ENCODE measurements at places on chromosomes 4 and X.
A peak's percentile ranks its signal among the peaks of the same experiment; 100 is the strongest.

DNA sequence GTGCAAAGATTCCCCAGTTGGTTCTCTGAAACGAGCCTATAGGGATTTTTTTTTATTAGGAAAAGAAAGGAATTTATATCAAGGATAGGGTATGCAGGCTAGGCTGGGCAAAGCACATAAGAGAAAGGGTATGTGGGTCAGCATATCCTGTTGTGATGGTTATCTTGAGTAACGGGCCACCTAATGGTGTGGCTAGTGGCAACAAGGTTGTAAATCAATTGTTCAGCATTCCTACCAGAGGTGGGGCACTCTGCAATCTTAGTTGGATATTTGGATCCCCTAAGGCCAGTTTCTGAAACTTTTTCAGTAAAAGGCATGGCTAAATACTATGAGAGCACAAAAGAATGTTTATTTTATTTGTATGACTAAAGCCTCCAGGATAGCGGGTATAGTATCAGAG, 42.7 kb downstream of the DCAF12L1 start:
- no peak overlapping the region for H3K4me3 ChIP-seq
- DNase-seq = no peak
- H3K27ac ChIP-seq = no peak overlapping the region
- H3K27me3 ChIP-seq = no peaks in the 10 kb centered on the region

DNA sequence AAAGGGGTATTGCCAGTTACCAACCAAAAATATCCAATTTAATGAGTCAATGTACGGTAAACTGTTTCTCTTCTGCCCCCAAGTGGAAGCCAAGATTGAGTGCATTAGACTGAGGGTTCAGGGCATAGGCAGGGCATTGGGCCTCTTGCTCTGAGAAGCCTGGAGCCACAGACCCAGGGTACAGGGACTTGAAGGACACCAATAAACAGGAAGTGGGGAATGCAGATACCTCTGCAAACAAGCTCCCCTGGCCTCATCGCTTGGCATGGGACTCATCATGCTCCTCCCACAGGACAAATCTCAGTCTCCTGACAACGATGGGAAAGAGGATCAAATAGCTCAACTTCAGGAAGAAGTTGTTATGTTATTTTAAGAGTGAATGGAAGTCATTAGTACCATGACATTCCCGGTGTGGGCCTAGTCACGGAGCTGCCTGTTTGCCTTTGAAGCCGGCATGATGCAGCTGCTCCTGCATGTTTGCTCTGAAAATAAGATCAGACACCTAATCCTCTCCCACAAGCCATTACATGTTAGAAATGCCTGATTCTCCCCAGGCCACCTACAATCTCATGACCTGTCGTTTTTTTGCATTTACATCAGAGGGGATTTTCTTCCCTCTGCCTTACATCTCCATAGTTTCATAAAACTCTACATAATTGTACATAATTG, 224.2 kb downstream of the RCHY1 start:
- peak; percentile 14 for DNase-seq
- H3K36me3 ChIP-seq = no peaks in the 10 kb centered on the region
- H3K4me1 ChIP-seq = peaks cover 5% of the 10 kb centered on the region
- H3K27ac ChIP-seq = no peak overlapping the region

- H3K4me3 ChIP-seq = no peak overlapping the region
- no peak overlapping the region for H3K27ac ChIP-seq
- no peaks in the 10 kb centered on the region for H3K4me1 ChIP-seq
- no peaks in the 10 kb centered on the region for H3K36me3 ChIP-seq
- DNase-seq = no peak
Observed at GRCh38 chr4:90842960-90843359, 715.8 kb downstream of the CCSER1 start.

DNA sequence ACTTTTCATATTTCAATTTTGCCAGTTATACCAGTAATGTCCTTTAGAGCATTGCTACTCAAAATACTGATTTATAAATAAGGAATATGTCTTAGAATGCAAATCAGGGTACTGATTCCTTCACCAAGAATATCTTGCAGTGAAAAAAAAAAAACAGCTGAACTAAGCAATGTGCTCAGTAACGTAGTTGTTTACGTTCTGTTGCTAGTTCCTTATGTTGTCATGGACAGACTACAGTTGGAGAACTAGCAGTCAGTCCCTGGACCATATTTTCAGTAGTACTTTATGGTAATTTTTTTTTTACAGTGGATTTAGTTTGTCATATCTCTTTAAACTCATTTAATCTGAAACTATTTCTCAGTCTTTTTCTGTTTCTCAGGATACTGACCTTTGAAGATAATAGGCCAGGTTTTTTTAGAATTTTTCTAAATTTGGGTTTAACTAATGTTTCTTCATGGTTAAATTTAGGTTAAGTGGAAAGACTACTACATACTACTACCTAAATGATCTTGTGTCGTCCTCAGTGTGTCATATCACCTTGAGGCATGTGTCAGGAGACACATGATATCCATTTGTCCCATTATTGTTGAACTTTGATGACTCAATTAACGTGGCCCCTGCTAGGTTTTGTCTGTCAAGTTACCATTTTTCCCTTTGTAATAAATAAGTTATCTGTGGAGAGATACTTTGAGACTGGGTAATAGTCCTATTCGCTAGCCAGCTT, 21.0 kb downstream of the SMARCAD1 start:
- H3K4me1 ChIP-seq = no peaks in the 10 kb centered on the region
- DNase-seq = no peak
- H3K27me3 ChIP-seq = no peaks in the 10 kb centered on the region
- H3K4me3 ChIP-seq = no peak overlapping the region
- H3K27ac ChIP-seq = no peak overlapping the region

Data from transverse colon (tissue), 4 donors.